ENCODE measurements at places on chromosomes 16 and 17.
A peak's percentile ranks its signal among the peaks of the same experiment; 100 is the strongest.

DNA sequence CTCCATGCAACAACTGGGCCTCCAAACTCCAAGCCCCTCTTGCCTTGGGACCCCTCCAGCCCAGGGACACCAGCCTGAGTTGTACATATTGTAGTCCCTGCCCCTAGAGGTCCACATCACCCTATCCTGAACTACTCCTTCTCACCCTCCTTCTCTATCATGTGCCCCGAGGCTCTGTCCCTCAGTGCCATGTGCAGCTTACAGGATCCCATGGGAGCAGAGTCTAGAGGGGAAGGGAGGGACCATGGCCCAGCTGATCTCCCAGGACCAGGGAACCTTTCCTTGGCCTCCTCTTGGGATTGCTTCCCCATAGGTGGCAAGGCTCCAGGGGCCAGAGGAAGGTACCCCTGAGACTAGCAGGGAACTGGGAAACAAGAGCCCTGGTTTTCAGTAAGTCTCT is 35.3 kb downstream of the TMEM132E start:
- DNase-seq = no peak

- no peak for DNase-seq
These were observed 57.6 kb upstream of the KSR1 start for GRCh38 chr17:27398691-27399090.

DNA sequence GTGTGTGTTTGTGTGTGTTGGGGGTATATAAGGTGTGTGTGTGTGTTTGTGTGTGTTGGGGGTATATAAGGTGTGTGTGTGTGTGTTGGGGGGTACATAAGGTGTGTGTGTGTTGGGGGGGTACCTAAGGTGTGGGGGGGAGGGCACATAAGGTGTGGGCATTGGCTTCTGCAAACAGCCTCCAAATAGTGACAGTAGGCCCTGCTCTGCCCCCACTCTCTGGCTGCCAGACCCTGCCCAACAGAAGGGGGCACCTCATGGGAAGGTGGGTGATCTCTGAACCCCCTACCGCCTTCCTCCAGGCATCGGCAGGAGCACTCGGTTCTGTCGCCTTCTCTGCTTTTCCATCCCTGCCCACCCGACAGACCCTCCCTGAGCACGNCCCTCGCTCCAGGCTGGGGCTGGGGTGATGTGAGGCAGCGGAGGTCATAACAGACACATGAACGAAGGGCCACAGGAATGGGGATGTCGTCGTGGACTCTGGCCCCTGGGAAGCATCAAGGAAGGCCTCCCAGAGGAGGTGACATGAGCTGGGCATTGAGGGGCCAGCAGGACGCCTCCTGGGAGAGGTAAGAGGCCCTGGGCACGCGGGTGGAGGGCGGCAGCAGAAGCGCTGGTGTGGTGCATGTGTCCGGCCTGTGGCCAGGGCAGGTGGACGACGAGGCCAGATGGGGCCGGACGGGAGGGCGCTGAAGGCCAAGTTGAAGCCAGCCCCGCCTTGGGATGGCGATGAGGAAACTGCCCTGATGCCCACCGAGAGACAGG is 136.6 kb upstream of the RPH3AL start:
- peak; percentile 70 for DNase-seq

GRCh38 chr16:74226338-74226954 is 70.2 kb upstream of the PSMD7 start:
- no peak for DNase-seq

GRCh38 chr16:65195998-65196397 is 74.1 kb upstream of the CDH11 start:
- DNase-seq = no peak

DNA sequence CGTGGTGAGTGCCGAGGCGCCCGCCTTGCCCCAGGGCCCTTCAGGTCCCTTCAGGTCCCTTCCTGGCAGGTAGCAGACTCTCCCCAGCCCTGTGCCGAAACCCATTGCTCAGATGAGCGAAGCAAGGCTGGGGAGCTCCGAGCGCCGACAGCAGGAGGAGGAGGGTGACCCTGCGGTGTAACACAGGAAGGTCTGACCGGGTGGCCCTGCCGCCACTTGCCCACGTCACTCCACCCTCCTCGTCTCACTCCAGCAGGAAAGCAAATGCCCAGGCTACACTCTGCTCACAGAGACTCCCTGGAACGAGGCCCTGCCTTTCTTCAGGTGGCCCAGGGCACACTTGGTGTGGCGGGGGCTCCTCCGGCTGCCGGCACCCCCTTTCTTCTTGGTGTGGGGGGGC is 57.2 kb downstream of the ACTG1 start:
- no peak for DNase-seq

GRCh38 chr16:50705436-50706110 is 12.2 kb downstream of the NOD2 start:
- no peak for DNase-seq

- DNase-seq = no peak
These were observed 46.6 kb upstream of the DOC2B start for GRCh38 chr17:227946-228615.

- DNase-seq = no peak
These were observed 81.5 kb downstream of the SLC6A2 start for GRCh38 chr16:55737318-55737717.

- DNase-seq = no peak
These were observed 397.5 kb downstream of the CDH11 start for GRCh38 chr16:64724339-64724738.

DNA sequence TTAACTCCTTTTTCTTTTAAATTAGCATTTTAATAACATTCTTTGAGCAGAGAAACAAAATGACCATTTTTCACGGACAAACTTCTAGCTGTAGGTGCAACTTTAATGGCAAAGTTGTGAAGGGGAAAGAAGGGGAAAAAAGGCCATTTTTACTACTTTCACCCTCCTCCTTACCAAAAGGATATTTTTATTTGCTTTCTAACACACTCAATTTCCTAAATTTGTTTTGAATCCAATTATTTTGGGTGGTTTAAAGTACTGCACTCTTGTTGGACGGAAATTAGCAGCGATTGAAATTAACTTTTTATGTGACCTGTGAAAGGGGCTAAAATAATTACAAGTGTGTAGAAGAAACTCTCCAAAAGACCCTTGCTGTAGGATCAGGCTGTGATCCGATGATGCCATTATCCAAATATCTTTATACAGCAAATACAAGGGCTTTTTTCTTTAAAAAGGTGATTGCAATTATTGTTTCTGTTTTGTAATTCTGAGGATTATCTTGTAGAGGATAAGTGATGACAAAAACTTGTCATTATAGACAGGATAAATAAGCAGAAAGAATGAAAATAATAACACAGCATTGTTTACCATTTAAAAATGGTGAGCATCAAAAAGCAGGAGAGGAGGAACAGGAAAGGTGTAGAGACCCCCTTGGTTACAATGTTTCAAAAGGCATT is 42.4 kb downstream of the SNX11 start:
- no peak for DNase-seq

DNA sequence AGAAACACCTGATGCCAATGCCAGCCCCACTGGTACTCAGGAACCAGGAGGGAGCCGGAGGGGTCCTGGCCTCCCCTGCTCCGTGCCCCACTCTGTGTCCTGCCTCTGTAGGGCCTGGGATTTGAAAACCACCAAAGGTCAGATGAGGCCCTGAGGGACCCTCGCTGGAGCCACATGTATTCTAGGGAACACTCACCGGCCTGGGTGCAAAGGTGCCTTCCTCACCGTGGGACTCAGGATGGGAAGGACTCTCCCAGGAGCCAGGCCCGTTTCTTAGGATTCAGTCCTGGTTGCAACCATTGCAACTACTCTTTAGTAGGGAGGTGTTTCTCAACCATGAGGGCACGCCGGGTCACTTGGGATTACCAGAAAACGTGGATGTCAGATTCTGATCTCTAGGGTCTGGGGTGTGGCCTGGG is 74.6 kb downstream of the N4BP1 start:
- no peak for DNase-seq

DNA sequence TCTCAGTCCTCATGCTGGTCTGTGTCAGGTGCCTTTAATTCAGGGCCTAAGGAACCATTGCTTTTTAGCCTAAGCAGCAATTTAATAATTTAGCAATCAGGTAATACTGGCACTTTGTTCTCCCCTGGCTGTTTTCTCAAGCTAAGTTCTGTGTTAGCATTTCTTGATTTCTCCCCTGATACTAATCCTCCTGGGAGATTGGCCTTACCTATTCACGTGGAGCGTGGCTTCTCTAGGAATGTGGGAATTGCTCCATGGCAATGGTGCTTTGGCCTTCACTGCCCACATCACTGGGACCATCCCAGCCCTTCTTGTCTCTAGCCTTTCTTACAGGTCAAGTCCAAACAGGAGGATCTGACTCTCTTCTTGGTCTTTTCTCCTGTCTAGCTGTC is 55.7 kb downstream of the ZNRF1 start:
- DNase-seq = no peak

GRCh38 chr16:85250147-85250463 is 137.8 kb upstream of the CIBAR2 start:
- DNase-seq = no peak

- DNase-seq = no peak
These were observed 94.9 kb downstream of the ANKRD11 start for GRCh38 chr16:89395150-89396142.

DNA sequence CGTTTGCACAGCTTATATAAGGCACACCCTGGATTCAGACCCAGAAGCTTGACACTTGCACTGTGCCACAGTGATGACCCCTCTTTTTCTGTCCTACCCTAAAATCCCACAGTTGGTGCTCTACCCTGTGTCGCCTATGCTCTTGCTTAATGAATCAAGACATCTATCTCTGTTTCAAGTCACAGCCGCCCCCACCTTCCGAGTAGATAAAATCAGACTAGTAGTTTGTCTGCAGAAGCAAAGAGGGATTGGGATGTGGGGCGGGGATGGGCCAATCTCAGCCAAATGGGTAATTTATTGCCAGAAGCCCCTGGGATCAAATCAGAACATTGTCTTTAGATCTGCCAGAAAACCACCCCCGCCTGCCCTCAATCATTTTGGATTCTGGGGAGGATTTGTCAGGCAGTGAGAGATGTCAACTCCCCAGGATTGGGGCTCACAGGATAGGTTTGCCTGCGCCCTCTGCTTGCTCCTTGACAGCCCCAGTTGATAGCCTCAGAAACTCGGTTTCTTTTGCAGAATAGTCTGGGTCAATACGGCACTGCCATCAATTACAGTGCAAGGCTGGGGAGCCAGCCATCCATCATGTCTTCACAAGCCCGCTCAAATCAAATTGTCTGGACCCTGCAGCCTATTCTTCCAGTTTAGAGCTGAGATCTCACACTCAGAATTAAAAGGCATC is 520.8 kb downstream of the GRIN2A start:
- DNase-seq = no peak

DNA sequence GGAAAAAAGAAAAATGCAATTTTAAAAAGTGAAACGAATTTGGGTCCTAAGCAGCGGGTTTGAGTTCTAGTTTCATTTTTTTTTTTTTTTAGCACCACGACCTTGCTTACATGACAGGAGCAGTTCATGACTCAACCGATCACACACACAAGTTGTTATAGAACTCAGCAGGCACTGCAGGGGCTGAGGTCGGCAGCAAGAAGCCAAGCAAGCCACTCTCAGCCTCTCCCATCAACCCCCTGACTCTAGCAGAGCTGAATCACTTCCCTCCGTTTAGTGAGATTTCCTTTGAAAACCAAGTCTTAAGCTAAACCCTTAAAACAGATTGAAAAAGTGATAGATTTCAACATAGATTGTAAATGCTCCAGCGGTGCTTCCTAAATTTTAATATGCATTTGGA is 520.8 kb downstream of the HAPSTR1 start:
- DNase-seq = no peak

GRCh38 chr17:83042522-83043158 is 36.8 kb upstream of the METRNL start:
- DNase-seq = no peak

GRCh38 chr16:79400462-79401149 is 199.9 kb downstream of the MAF start:
- no peak for DNase-seq

DNA sequence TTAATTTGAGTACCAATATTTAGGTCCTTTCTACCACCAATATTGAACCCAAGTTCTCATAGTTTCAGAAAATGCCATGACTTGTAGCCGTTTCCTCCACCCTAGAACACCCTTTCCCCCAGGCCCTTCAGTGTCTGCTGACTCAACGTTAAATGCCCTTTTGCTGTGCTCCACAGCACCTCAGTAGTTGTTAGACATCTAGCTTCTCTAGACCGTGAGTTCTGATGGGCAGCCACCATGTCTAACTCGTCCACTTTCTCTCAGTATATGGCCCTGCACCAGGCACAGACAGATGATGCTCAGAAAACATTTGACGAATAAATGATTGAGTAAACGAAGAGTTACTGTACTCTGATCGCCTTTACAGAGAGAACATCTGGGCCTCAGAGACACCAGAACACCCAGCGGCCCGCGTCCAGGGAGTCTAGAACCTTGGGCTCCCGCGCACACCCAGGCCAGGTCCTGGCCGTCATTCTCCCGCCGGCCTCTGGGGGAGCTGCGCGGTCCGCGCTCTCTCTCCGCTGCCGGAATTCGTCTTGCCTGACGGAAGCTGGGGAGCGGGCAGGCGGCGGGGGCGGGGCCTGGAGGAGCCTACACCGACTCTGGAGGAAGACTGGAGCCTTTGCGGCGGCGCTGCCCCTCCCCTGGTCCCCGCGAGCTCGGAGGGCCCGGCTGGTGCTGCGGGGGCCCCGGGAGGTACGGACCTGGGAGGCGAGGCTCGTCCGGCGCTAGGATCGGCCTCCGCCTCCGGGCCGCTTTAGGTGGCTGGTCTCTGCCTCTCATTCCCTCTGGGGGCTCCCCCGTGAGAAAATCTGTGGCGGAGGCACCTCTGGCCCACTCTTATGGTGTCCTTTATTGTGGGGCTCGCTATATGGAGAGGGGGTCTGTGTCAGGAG is at the start of gene NKIRAS2:
TSS of gene NKIRAS2 (plus strand) at position 582 of the 896 bp plus-strand sequence. CDS start 1,488 bp downstream, outside the sequence.
- peak; percentile 92 for DNase-seq

- DNase-seq = no peak
These were observed 4.4 kb upstream of the ACTG1 start for GRCh38 chr17:81517009-81517338.

GRCh38 chr17:4877089-4877488 is 22.2 kb upstream of the C17orf107 start:
- DNase-seq = no peak

- DNase-seq = no peak
These were observed 54.6 kb upstream of the COX10 start for GRCh38 chr17:14014657-14015056.

- peak; percentile 97 for DNase-seq
These were observed 452 bp downstream of the SREBF1 start for GRCh38 chr17:17836250-17836817.

DNA sequence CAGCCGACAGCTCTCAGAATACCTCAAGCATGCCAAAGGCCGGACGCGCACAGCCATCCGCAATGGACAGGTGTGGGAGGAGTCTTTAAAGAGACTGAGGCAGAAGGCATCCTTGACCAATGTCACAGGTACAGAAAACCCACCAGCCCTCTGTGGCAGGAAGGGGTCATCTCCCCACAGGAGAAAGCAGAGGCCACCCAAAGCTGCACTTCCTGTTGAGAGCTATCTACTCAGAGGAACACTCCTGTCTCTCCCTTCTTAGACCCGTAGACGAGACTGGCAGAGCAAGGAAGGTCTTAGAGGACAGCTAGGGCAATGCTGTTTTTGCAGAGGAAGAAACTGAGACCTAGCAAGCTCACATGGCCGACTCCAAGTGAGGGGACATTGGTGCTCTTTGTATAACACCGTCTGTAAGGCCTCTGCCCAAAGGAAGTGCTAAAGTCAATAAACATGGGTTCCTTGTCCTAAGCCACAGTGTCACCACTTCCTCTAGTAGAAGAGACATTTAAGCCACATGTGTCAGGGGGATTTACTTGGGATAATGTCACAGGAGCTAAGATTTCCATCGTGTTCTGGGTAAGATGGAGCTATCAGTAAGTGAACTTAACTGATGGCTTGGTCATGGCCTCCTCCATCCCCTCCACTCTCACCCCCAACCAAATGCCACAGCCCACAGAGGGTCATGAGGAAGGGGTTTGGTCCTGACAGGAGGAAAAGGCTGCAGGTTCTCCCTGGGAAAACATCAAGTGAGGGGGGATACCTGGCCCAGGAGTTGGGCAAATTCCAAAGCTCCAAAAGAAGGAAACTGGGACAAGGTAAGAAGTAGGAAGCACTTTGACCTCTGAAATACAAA is 9.4 kb downstream of the LPO start:
- no peak for DNase-seq

All from stimulated activated naive CD8-positive, alpha-beta T cell treated with anti-CD3 and anti-CD28 coated beads, Interleukin-15, amount 100 ng/mL, for 72 hours (primary cell).